ENCODE measurements at places on chromosomes 3 and 15. TPM values are rescaled to one million over a fixed set of nuclear protein-coding genes. Genes with fewer than 3 reads are reported as not detected.

Gene ATP13A4
- not detected for total RNA-seq

Gene CD96
- 0.05 TPM for total RNA-seq

Gene HSPBAP1
- 2.4 TPM for total RNA-seq

Gene STXBP5L
- not detected for total RNA-seq

Gene P2RY1
- 0.17 TPM for total RNA-seq

Gene IQCF5
- not detected for total RNA-seq
